ENCODE measurements at places on chromosomes 4 and X.

DNA sequence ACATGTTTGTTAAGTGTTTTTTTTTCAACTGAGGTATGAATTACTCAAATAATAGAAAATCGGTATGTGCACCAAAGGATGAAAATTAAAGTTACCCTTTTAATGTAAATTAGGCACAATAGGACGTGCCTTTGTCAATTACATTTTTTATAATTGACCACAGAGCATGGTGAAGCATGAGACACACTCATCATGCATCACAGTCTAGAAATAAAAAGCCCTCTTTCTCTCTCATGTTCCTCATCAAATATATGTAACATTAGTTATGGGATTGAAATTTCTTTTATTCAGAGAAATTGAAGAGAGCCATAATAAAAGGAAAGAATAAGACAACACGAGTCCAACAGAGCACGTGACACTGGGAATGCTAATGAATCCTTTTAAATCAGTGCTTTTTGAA lies 3.5 kb downstream of the GNRHR start:
- no peak for DNase-seq

- no peak for DNase-seq
These were observed 106.6 kb downstream of the CRLF2 start for GRCh38 chrX:1105671-1106419.

- DNase-seq = no peak
These were observed 152.0 kb downstream of the GASK1B start for GRCh38 chr4:158020734-158021346.

DNA sequence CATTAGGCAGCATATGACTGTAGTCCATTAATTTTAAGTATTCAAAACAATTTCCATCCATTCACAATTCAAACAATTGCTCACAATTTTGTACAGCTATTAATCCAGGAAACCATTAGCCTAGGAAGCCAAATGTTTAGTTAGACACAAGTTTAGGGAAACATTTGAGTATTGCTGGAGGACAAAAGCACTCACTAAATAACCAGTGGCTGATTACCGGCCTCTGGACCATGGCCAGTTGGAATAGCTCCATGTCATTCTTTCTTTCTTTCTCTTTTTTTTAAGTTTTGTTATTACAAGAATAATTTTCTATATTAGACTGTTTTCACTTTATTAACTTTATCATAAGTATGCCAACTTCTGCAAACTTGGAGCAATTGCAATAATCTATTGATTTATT lies 31.3 kb downstream of the TRIML2 start:
- no peak for DNase-seq

- DNase-seq = no peak
These were observed 98.0 kb upstream of the MAGEB16 start for GRCh38 chrX:35700121-35700520.

DNA sequence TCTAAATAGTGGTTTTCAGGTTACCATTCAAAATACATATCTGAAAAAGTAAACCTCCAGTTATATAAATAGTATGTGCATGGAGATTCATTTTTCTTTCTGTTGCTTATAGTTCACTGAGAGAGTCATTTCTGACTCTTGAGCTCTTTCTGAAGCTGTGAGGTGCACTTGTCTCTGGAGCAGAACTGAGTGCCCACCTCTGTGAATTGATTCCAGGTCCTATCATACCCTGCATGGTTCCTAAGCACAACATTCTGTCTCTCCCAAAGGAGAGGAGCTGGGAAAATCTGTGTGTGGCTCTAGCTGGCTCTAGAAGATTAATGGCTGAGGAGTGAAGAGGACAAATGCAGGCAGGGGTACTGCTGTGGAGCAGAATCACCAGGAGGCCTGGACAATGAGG lies 161.6 kb upstream of the HCCS start:
- no peak for DNase-seq

GRCh38 chr4:173411106-173411693 lies 12.3 kb upstream of the SCRG1 start:
- no peak for DNase-seq

DNA sequence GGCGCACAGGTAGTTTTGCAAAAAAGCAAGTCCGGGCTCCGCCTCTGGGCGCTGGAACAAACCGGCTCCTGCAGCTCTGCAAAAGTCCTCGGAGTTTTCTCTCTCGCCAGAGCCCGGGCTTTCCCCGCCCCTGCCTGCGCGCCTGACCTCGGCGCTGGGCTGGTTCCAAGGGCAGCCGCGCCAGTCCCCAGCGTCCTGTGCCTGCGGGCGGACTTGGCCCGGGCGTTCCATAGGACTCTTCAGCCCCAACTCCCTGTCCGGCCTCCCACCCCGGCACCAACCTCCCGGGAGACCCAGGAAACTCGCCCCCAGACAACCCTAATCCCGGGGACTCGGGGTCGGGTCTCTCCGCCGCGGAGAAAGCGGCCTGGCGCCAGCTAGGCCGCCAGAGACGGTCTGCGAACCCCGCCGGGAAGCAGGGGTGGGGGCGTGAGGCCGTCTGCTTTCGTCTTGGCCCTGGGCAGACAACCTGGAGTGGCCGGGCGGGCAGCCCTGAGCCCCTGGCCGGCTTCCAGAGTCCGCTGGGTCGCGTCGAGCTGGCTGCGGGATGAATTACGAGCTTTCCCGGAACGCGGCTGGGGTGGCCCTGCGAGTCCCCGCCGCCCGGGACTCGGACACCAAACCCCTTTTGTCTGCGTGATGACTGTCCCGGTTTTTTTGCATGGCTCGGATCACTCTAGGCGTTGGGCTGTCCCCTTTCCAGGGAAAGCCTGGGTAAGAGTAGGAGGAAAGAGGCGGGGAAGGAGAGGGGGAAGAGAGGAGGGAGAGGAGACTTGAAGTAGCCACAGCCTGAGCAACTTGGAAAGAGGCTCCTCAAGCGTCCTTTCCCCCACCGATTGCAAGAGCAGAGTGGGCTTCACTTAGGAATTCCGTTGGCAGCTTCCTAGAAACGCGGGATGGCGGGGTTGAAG lies 916 bp downstream of the MXRA5 start:
- no peak for DNase-seq

GRCh38 chrX:670645-671044 lies 40.1 kb downstream of the SHOX start:
- DNase-seq = no peak

- DNase-seq = no peak
These were observed 41.0 kb downstream of the CEP44 start for GRCh38 chr4:174324725-174325124.

DNA sequence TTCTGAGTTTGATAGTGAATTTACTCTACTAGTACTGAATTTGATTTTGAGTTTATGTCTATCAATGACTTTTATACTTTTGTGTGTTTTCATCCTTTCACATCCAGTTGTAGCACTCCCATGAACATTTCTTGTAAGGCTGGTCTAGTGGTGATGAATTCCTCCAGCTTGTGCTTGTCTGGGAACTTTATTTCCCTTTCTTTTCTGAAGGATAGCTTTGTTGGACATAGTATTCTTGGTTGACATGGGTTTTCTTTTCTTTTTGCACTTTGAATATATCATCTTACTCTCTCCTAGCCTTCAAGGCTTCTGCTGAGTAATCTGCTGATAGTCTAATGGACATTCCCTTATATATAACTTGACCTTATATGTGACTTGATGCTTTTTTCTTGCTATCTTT lies 32.5 kb upstream of the IL2 start:
- no peak for DNase-seq

DNA sequence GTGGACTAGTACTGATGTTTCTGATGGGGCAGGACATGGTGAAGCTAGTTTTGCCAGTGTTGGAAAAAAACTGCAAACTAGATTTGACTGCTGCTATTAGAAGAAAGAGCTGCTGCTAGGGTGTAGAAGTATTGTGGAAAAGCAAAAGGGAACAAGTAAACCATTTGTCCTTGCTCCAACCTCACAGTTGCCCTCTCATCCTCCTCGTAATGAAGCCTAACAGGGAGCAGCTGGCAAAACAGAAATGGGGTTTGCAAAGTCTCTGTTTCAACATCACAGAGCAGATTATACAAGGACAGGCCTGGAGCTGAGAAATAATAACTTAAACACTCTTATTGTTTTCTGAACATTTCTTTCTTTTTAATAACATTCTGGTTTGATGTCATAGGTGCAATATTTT lies 346.2 kb downstream of the MAGEB5 start:
- no peak for DNase-seq

- DNase-seq = no peak
These were observed 9.7 kb downstream of the MAEA start for GRCh38 chr4:1299301-1299860.

DNA sequence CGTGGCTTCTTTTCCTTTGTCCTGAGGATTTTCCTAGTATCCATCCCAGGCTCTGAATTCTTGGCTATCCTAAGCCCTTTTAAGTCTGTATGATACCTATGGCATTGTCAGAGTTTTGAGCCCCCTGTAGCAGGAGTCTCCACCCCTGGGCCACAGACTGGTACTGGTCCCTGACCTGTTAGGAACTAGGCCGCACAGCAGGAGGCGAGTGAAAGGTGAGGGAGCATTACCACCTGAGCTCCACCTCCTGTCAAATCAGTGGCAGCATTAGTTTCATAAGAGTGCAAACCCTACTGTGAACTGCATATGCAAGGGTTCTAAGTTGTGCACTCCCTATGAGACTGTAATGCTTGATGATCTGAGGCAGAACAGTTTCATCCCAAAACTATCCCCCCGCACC lies 216.1 kb downstream of the RAPGEF2 start:
- DNase-seq = no peak

- no peak for DNase-seq
These were observed 557.3 kb upstream of the TENM3 start for GRCh38 chr4:181685911-181686310.

- no peak for DNase-seq
These were observed 1096.3 kb downstream of the FAT4 start for GRCh38 chr4:126411047-126411446.

DNA sequence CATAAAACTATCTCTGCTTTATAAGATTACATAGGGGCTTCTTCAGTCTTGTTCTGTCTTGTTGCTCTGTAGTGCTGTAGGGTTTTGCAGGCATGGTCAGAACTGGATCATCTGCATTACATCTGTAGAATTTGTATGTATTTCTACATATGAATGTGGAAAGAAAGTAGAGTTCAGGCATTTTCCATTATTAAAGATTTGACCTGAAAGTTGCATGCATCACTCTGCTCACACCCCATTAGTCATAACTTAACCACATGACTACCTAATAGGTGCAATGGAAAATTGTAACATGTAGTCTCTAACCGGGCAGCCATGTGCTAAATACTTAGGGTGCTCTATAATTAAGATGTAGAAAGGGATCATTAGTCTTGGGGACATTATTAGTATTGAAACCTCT lies 45.7 kb upstream of the AGA start:
- DNase-seq = no peak

- no peak for DNase-seq
These were observed 76.0 kb upstream of the GIMD1 start for GRCh38 chr4:106444557-106444956.

DNA sequence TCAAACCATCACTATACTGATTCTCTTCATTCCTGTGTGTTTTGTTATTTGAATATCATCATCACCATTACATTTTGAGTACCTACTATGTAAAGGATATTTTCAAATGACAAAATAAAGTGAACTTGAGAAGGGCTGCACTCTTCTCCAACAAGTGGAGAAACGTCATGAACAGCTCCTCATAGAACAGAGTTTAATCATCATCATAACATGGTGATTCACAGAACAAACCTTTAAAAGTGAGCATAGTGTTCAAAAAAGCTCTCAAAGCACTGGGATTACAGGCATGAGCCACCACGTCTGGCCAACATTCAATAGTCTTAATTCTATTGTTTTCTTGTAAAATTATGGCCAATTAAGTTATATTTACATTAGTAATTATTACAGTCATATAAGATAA lies 993.9 kb downstream of the PDHA2 start:
- no peak for DNase-seq

DNA sequence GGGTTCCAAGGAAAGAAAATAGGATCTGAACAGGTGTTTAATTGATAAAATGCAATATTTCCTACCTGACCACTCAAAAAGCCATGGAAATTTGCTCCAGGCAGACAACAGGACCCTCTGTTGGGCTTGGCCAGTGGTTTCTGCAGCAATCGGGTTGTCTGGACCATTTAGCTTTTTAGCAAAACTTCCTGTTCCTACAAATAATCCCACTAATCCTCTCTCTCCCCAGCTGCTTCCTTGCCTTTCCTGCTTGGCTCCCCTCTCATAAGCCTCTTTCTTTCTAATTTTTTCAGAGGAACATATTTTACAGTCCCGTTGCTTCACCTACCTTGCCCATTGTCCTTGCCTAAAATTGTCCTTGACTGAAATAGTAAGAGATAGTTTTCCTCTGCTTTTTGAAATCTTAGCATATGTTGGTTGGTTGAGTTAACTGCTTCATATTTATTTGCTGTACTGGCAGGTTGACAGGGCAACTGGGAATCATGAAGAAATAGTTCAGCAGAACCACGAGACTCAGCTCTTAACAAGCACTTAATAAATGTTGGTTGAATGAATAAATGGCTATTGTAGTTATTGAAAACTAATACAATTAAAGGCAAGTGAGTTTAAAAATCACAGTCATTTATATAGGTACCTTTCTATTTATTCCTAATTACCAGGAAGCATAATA lies 259.8 kb downstream of the KCNIP4 start:
- no peak for DNase-seq

DNA sequence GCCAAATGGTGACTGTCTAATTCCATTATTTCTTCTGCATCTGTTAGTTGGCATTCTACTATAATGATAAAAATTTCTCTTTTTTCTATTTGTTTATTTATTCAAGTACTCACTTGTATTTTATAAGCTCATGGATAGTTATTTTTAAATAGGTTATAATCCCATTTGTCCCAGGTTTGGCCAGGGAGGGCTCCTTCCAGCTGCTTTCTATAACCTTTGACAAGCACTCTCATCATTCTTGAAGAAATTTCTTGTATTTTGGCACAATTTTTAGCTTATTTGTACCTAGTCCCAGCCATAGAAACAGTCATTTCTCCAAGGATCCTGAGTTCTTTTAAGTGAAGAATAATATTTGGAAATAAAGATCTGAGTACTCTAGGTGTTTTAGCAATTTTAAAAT lies 1038.6 kb upstream of the AGA start:
- DNase-seq = no peak

- no peak for DNase-seq
These were observed 66.9 kb downstream of the GALNTL6 start for GRCh38 chr4:171880136-171880535.

- no peak for DNase-seq
These were observed 420.4 kb upstream of the AGA start for GRCh38 chr4:177862541-177863176.

DNA sequence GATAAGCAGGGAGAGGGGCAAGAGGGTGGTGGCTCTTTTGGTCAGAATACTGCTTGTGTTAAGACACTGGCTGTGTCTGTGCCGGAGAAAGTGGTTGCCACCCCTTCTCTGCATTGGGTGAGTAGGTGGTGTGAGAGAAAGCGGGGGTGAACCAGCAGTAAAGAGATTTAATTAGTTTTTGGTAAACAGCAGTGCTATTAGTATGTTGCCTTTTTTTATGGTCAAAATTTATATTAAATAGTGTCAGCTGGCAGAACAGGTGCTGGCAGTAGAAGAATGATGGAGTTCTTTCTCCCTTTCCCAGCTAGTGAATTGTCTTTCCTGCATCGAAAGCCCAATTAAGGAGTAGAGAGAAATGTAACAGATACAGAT lies 181.6 kb downstream of the LARP7 start:
- DNase-seq = no peak

GRCh38 chr4:7301846-7302630 lies 109.7 kb downstream of the SORCS2 start:
- no peak for DNase-seq

GRCh38 chr4:13963601-13964000 lies 336.1 kb upstream of the BOD1L1 start:
- no peak for DNase-seq

GRCh38 chr4:73396304-73396703 lies 7.8 kb upstream of the ALB start:
- DNase-seq = no peak

Data from stimulated activated naive CD4-positive, alpha-beta T cell treated with Interleukin-2 at 50 U/mL for 16 hours (primary cell).